ENCODE measurements at places on chromosomes 3 and 15.

- no peak for DNase-seq
Measured at GRCh38 chr3:13532631-13533030, 16.3 kb upstream of the FBLN2 start.

DNA sequence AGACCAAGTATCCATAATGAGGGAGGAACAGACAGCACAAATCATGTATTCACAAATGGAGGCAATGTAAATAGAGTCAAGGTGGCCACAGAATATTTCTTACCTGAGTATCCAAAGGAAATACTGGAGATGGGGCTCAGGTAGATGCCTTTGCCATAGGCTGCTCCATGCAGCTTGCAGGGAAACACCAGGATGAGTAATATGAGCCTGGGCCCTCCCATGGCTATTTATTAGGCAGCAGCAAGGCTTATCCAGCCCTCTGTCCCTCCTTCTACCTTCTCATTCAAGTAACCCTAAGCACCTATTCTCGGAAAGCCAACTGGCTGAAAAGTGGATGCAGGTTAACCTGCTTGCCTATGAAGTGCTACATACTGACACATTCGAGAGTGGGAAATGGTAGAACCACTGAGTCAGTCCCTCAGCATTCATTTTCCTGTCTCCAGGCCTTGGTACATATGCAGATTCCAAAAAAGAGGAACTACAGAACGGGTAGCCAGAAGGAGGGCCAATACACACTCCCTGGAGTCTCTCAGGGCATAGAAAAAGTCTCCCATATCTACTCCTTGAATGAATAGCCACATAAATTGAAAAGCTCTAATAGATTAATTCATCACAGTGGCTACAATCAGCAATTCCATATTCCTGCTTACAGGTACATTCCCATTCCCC lies 18.3 kb upstream of the PKM start:
- no peak for DNase-seq

- DNase-seq: no peak
Measured at GRCh38 chr3:160472344-160472743, 22.8 kb upstream of the TRIM59 start.

DNA sequence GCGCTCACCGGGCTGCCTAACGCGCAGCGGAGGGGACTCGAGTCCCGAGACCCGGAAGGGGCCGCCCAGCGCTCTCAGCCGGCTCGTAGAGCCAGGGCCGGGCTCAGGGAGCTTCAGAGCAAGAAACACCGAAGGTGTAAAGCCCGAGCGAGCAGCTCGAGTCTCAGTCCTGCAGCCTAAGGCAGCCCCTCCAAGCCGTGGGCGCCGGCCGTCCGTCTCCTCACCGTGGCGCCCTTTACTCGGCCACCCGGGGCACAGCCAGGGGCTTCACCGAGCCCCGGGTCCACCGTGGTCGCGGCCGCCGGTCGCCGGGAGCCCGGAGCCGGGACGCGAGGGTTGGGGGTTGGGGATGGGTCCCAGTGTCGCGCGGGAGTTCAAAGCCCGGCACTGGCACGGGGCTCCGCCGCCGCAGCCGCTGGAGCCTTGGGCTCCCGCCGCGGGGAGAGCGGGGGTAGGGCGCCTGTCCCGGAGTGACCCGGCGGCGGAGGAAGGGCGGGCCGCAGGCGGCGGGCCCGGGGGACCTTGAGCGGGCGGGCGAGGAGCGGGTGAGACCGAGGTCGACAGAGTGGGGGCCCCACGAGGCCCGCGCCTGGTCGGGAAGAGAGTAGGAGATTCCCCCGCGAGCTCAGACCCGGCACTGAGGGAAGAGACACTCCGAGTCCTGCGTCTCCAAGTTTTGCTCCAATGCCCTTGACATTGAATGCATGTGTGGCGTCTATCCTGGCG lies 26.9 kb upstream of the THRB start:
- no peak for DNase-seq

DNA sequence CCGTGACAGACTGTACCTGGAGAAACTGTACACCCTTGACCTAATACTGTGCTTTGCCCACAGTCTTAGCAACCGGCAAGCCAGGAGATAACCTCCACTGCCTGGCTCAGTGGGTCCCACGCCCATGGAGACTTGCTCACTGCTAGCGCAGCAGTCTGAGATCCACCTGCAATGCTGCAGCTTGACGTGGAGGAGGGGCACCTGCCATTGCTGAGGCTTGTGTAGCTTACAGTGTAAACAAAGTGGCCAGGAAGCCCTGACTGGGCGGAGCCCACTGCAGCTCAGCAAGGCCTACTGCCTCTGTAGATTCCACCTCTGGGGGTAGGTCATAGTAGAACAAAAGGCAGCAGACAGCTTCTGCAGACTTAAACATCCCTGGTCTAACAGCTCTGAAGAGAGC lies 189.3 kb downstream of the EDEM1 start:
- DNase-seq: no peak

- no peak for DNase-seq
Measured at GRCh38 chr3:191373327-191373726, 43.0 kb upstream of the UTS2B start.

- DNase-seq: no peak
Measured at GRCh38 chr15:59993950-59994401, 10.1 kb upstream of the FOXB1 start.

DNA sequence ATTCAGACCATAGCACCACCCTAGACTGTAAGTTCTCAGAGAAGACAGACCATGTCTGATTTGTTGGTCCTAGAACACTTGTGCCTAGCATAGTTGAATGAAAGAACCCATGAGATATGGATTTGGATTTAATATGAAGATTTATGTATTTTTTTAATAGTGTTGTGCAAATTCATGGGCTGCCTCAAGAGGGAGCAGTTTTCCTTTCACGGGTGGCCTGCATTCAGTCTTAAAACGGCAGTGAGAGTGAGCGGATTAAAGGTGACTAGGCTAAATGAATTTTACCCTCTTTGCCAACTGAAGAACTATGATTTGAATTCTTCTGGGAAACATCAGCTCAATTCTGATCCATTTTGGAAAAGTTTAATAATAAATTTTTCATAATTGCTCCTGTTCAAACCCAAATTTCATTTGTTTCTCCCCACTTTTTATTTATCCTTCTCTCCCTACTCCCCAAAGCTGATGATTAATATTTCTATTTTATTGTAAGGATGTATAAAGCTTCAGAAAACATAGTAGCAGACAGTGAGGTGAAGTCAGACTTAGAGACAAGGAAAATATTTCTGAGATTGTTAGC lies 67.3 kb downstream of the MORC1 start:
- DNase-seq: no peak

DNA sequence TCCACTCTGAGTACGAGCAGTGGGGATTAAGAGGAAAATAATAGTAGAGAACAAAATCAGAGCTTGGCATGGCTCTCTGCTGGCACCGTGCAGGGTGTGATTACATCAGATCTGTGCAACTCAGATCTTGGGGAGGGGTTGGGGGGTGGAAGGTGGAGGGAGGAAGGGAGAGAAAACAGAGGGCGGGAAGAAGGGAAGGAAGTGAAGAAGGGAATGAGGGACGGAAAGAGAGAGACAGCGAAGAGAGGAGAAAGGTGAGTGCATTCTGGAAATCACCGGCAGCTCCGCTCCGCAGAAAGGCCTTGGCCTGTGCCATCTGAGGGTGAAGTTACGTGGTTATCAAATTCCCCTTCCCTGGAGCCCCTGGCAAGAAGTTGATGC lies 31.0 kb upstream of the ADAMTS17 start:
- no peak for DNase-seq

- DNase-seq: no peak
Measured at GRCh38 chr15:68666812-68667450, 88.1 kb downstream of the CORO2B start.

DNA sequence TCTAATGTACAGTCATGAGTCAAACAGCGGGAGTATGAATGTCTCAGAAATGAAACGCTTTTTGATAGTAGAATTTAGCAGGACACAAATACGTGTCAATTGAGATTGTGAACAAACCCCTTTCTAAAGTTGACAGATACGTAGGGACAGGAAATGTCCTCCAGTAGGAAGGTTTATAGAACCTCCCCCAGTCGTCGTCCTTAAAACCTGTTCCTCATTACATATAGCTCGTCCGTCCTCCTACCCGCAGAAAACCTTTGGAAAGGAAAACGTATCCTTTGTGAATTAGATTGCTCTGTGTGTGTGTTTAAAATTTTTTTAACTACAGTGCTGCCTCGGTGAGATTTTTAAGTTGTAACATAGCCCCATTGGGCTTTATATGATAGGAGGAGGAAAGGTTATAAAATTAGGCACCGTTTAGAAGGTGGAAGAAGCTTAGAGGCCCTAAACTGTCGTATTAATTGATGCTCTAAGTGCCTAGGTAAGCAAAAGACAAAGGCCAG lies 4.1 kb downstream of the UBE2E1 start:
- DNase-seq: no peak

DNA sequence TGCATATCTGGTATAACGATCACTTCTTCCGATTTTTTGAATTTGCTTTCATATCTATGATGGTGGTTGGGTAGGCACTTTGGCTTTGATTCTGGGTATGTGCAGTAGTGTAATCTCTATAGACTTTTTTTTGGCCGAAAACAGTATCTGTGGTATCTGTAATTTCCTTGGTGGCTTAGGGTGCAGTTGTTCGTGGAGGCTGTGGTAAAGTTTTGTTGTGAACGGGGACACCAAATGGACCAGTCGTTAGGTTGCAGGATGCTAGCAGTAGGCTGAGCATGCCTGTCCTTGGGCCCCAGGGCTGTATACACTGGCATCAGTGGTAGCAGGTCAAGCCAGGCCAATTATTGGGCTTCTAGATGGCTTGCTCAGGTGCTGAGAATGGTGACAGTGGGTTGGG lies 55.2 kb downstream of the CCDC66 start:
- DNase-seq: no peak

DNA sequence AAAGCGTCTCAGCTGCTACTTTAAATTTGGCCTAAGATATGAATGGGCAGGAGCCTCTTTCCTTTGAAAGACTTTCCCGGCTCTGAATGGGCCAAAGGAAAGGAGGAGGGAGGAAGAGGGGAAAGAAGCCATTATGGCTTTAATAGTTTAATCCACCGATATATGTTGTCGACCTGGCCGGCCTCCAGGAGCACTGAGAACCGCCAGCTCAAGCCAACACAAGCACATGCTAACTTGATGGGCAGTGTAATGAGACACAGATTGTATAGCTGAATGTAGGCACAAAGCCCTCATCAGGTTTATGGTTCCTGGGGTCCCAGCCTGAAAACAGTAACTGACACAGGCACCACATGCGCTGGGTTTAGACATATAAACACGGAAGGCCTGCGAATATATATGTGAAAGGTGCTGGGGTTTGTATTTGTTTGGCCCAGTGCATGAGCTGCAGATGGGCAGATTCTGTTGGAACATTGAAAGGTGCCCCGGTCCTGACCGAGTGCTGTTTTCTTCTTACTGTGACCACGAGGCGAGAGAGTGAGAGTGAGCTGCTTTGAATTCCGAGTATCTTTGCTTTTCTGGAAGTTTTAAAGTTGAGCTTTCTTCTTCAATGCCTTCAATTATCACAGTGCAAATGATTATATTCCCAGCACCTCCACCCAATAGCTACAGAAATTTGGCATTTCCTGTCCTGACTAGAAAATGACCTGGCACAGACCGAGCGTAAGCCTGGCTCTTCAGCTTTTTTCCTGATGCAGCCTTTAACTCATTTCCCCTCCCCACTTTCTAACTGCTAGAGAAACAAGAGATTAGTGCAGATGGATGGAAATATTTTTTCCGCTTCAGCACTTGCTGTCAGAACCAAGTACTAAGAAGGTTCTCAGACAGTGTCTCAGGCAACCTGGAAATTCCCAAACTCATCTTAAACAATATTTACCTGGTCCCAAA lies 267.3 kb downstream of the RORA start:
- DNase-seq: no peak

- no peak for DNase-seq
Measured at GRCh38 chr3:134618478-134619300, 32.1 kb downstream of the KY start.

- DNase-seq: no peak
Measured at GRCh38 chr3:18207226-18207625, 217.9 kb downstream of the SATB1 start.

DNA sequence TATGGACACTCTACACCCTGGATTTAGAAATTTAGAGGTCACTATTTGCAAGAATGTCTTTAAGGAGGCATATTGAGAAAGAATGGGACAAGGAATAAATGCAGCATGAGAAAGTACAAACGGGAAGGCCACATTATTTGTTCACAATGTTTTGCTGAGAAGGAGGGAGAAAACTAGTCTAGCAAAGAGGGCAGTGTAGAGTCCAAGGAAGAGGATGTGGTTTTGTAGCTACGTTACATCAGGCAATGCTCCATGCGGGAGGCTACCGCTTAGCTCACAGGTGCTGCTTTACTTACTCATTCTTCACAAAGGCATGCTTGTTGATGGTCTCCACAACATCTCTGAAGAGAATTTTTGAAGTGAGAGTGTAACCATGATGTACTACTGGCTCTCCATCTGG lies 191.1 kb downstream of the PLCH1 start:
- no peak for DNase-seq

DNA sequence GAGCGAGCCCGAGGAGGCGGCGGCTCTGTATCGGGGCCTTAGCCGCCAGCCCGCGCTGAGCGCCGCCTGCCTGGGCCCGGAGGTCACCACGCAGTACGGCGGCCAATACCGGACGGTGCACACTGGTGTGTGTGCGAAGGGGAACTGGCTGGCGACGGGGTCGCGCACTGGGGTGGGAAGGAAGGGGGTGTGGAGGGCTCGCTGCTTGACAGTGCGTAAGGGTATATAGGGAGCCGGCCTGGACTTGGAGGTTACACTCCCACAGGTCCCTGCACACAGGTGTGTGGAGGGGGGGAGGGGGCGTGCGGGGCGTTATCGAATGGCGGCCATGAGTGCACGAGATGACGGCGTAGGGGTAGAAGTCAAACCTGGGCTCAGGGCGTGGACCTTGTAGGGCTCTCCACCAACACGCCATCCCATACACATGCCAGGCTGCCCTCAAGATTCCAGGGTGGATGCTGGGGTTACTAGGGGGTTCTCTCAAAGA lies 389 bp downstream of the APEH start:
- DNase-seq: no peak

- no peak for DNase-seq
Measured at GRCh38 chr15:73403171-73403570, 34.4 kb upstream of the HCN4 start.

DNA sequence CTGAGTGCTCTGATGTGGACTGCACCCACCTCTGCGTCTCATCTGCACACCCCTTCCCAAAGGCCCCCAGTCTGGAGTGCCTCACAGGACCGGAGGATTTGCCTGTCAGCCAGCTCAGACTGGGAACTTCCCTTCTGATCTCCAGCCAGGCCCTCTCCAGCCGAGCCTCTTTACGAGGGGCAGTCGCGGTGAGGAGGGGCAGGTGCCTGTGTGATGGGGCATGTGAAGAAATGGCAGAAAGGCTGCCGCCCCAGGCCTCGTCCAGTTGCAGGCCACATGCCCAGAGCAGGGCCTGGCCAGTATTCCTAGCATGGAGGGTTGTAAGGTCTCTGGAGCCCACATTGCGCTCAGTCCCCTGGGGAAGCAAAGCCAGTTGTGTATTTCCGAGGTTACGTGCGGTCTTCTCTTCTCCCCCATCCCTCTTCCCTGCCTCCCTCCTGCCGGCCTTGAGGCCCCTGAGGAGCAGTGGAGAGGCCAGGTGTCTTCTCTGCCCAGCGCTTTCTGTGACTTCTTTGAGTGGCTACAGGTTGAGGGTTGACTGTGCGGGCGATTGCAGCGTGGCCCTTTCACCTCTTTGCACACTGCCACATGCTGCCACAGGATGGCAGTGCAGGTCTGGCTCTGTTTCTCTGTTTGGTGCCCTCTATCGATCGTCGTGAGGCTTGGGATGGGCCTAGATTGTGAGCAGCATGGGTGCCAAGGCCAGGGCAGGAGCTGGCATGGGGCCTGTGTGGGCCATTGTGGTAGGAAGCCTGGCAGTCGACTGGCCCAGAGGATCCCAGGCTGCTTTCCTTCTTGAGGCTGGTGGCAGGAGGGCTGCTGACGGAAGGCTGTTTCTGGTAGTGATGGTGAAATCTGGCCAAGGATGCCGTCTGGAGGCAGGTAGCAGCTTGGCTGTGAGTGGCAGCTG lies 5.3 kb downstream of the CLK3 start:
- DNase-seq: peak; percentile 40
